ENCODE measurements at places on chromosomes 6 and 20. TPM values are rescaled to one million over a fixed set of nuclear protein-coding genes. Genes with fewer than 3 reads are reported as not detected.

Gene PSORS1C2
- total RNA-seq: not detected

Gene KCNG1
- total RNA-seq: 2.3 TPM

Gene CEP85L
- total RNA-seq: 11.5 TPM

Gene RAET1L
- total RNA-seq: not detected

Gene C20orf204
- total RNA-seq: 6.3 TPM

Gene SEMG2
- not detected for total RNA-seq

Gene SLC17A9
- total RNA-seq: 6.2 TPM

Gene COL12A1
- 1.4 TPM for total RNA-seq

Gene MAN1A1
- total RNA-seq: 43.6 TPM

GRCh38 chr6:155481215-155481614 lies 25.6 kb upstream of the NOX3 start:
- no peak for DNase-seq

GRCh38 chr6:98627129-98627775 lies 207.1 kb upstream of the POU3F2 start:
- no peak for DNase-seq

GRCh38 chr20:4445784-4446183 lies 275.9 kb upstream of the PRND start:
- DNase-seq: no peak

DNA sequence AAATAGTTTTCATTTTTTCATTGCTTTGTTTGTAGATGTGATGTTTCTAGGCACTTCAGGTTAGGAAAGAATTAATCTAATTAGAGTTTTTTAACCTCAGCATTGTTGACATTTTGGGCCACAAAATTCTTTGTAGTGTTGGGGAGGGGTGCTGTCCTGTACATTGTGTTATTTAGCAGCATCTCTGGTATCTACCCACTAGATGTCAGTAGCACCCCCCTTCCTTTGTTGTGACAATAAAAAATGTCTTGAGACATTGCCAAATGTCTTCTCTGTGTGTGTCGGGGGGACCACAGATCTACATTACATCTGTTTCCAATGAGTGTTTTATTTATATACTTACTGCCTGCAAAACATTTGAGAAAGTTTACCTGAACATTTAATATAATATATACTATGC lies 45.6 kb downstream of the EYA4 start:
- peak; percentile 3 for DNase-seq

DNA sequence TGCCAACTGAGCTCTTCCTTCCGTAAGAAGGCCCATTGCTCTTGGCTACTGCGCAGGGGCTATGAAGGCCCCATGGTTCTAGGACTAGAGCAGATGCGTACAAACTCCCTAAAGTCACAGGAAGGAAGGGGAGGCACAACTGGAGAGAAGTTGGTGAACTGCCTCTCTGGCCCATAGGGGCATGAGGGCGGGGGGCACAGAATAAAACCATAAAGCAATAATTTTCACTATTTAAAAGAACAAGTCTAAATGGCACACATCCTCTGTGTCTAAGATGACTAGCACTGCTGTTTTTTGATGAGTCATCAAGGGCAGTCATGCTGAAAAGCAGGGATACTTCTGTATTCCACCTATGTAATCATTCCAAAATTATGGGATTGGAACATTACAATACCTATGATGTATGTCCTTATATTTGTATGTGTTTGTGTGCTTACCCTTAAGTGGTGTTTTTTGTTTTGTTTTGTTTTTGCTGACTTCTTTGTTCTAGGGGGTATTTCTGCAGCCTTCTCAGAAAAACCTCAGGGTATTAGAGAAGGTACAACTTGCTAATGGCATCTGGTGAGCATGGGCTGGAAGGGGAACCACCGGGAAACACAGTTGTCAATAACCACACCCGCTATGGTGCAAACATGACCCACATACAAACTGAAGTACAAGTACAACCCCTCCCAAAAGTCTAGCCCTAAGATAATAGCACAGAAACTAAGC lies 36.9 kb downstream of the B4GALT5 start:
- no peak for DNase-seq

- DNase-seq: no peak
Measured at GRCh38 chr6:131929264-131929663, 21.9 kb downstream of the CCN2 start.

DNA sequence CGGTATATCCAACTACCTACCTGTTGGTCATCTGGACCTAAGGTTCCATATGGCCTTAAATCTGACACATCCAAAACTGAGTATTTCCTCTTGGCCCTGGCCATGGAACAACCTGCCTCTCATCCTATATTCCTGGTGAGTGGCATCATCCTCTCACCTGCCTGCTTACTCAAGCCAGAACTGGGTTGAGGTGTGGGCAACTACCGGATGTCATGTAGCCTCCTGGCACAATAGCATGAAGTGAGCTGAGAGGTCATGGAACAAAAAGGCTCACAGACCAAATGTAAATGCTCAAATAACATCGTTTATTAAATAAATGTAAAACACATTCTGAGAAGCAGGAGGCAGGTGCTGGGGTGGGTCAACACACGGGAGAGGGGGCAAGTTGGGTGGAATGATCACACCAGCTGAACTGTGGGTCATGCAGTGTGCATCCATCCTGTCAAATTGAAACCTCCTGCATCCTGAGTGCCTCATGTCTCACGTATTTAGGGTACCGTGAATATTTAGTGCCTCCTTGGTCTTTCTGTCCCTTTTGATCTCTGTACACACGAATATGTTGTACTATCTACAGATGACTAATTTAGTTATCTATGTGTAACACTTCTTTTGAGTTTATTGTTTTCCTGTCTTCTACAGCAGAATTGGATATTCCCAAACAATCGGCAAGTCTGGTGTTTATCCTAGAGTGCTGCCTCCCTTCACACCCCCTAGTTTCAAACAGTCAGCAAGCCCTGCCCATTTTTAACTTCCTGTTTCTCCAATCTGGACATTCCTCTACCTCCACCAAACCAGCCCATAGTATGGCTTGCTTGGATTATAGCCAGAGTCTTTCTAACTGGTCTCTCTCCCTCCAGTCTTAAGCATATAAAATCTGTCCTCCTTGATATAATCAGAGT lies 7.9 kb upstream of the POU5F1 start:
- DNase-seq: no peak

DNA sequence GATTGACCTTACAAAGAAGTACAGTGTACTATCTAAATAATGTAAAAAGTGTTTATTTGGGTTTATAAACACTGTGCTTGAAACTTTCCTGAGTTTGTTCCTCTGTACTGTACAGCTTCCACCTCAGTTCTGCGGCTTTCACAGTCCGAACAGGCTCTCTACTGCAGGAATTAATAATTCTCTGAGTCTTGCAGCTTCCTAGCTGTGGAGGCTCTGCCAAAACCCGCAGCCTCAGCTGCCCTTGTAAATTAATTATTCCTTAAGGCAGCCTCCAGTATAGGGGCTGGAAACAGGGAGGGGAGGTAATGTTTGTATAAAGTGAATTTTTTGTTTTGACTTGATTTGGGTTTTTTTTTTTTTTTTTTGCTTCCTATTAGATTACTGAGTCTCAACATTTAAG lies 19.2 kb downstream of the TSPYL4 start:
- no peak for DNase-seq

GRCh38 chr20:20593447-20594170 lies 118.8 kb downstream of the RALGAPA2 start:
- peak; percentile 31 for DNase-seq

DNA sequence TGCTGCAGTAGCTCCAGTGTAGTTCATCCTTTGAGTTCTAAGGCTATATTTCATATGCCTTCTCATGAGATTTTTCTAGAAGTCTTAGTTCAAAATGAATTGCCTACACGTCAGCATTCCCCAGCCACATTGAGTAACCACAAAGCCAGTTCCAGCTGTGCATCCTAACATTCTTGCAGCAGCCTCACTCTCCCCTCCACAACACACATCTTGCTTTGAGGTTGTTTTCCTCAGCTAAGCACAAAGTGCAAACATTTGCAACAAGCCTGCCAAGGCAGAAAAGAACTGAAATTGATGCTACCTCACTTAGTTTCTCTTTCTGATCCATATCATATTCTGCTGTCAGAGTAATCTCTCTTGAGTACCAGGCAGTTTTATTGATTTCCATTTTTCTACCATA lies 160.7 kb upstream of the KCNQ5 start:
- no peak for DNase-seq

DNA sequence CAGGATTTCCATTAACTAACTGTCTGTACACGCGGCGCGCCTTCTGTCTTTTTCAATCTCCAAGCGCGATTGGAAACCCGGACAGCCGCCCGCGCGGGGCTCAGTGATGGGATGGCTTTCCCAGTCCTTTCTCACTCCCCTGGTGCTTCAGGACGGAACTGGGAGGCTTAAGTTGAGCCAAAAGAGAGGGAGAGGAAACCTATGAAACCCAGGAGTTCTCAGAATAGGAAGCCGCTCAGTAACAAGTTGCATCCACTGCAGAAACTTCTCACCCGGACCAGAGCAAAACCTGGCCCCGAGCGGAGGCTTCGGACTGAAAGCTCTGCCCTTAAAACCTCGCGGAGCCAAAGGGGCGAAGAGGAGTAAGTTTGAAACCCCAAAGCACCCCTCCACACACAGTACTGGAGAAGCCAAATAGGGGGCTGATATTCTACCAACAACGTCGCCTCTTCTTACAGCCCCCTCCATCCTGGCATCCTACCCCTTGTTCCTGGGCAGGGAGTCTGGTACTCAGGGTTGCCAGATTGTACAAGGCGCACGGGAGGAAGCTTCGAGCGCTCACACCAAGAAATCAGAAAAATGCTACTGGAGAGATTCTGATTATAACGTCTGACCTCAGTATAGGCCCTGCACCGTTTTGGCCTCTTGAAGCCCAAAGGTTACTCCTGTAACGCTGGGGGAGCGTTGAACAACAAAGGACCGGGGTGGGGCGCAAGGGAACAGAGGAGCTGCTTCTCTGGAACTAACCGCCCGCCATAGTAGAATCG lies 906 bp upstream of the COL12A1 start:
- no peak for DNase-seq

DNA sequence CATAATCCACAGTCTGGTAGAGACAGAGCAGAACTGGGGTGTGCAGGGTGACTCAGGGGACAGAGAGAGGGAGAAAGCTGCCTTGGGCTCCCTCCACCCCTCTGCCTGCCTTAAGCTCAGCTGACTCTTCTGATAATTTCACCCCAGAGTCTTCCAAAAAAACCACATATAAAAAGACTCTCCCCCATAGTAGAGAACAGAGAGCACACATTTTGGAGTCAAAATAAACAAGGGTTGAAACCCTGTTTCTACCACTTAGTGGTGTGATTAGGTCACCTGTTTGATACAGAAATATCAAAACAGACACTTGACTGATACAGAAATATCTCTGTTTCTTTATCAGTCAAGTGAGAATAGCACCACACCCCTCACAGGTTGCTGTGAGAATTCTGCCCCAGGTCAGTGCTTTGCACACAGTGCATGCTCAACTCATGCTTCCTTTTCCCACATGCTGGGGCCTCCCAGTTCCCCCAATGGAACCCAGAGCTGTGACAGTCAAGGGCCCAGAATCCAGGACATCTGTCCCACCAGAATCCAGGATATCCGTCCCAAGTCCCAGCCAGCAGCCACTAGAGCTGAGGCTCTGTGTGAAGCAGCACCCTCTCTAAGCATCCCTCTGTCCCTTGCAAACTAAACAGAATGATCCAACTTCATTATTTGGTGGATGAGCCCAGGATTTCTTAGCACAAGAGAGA lies 1.2 kb downstream of the TREML2 start:
- no peak for DNase-seq
